ENCODE measurements at places on chromosomes 3 and 15.

- DNase-seq: no peak
Measured at GRCh38 chr3:7854721-7855120, 646.9 kb upstream of the LMCD1 start.

DNA sequence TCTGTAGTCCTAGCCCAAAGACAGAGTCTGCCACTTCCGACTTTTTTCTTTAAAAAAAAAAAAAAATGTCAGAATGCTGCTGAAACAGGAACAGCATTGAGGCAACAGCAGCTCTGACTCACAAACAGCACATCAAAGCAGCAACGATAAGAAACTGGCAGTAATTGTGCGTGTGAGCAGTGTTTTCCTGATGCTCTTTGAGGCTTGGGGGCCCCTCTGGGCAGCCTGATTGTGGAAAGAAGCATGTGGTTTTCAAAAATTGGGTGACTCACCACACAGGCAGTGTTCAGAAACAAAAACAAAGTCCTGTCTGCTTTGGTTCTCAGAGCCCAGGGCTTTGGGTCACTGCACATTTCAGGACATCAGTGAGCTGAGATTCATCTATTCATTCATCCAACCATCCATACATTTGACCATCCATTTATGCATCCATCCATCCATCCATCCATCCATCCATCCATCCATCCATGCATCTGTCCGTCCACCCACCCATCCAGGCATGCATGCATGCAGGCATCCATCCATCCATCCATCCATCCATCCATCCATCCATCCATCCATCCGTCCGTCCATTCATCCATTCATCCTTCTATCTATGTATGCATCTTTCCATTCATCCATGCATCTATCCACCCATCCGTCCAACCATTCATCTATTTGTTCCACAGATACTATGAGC lies 308.4 kb downstream of the RPLP1 start:
- peak; percentile 65 for DNase-seq

DNA sequence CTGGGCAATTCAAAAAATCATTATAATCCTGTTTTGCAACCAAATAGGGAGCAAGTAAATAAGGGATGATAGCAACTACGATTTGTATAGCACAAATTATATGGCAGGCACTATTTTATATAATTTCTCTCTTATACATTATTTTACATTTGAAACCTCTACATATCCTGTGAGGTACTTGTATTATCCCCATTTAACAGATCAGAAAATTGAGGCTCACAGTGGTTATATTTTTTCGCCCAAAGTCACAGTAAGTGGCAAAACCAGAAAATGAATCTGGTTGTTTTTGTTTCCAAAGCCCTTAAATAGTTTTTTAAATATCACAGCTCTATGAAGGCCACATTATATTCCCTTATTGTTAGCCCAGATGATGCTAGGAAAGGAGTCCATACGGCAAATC lies 74.3 kb downstream of the MLH1 start:
- DNase-seq: no peak

- DNase-seq: no peak
Measured at GRCh38 chr3:144660186-144660585, 688.6 kb downstream of the DIPK2A start.

DNA sequence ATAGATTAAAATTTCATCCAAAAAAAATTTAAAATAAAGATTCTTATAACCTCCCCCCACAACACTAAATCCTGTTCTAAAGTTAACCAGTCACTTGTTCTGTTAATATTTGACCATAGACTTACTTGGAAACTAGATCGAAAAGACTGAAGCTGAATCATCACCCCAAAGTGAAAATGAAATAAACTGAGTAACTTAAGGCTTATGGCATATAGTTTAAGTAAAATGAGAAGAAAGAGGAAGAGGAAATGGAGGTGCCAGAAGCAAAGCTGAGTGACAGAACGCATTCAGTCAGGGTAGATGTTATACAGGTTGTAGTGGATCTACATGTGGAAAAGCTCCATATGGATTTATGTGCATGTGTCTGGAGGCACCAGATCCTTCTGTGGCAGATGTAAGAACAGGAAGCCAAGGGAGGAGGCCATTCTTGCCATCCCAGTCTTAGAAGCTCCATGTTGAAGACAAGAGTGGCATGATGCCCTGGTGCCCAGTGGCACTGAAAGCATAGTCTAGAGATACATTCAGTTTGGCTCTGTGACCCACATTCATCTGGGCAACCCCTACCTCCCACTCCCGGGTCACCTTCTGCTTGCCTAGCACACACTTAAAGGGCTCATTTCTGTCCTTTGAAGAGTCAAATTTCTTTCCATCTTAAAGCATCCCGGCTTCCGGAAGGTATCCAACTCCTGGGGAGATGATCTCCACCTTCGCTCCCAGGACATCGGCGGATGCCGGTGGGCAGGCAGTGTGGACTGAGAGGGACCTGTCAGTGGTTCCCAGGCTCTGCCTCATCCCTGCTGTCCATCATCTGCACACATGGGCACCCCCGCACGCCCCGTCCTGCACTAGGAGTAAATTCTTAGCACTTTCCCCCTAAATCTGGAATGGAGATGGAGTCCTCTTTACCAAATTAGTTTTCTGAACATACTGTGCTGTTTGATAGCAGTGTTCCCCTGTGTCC lies 90.8 kb downstream of the NEO1 start:
- DNase-seq: peak; percentile 49

- DNase-seq: no peak
Measured at GRCh38 chr3:196124608-196125007, 42.7 kb upstream of the TFRC start.

DNA sequence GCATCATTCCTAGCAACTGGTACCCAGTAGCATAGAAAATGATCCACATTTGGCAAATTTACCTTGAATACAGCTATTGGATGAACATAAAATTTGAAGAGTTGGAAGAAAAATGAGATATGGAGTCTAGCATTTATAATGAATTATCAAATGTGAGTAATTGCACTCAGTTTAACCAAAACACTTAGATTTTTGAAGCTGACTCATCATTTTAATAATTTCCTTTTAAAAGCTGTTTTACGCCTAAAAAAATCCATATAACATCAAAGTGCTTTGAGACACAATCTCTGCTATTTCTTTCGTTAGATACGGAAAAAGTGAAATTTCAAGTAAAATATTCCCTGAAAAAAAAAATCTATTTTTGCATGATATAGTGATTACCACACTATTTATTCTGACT lies 767.4 kb downstream of the ROBO2 start:
- no peak for DNase-seq

GRCh38 chr3:196492080-196492479 lies 11.5 kb downstream of the RNF168 start:
- DNase-seq: no peak

- no peak for DNase-seq
Measured at GRCh38 chr15:88776646-88777045, 26.6 kb upstream of the ACAN start.

DNA sequence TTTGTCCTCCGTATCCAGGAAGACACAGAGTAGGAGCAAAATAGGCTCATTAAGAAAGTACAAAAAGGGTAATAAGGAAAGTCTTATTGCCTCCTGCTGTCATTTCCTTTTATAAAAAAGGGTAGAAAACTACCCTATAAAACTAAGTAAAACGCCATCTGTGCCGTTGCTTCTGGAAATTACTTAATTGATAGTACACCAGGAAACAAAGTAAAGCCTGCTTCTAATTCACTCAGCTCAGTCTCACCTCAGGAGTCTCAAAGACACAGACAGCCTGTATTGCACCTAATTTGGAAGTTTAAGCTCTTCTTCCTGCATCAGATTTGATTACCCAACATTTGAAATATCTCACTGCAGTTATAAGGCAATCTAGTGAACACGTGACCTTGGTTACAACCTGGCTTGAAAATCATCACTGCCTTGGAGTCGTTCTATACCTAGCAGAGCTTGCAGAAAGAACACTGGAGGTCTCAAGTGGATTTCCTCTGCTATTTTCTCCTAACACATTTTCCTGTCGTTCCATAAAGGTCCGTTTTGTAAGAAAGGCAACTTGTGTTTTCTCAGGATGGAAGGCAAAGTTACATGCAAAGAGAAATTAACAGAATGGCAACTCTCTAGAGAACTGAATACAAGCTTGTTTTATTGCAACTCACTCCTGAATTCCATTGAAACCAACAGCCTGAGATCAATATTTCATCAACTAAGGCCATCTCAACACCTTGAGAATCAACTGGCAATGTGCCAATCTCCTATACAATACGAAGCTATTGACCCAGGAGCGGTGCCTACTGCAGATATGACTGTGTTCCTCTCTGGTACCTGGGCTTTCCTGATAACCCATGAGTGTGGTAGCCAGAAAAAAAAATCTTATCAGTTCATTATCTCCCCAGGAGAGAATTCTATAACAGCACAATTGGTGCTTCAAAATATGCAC lies 203.3 kb upstream of the LMCD1 start:
- DNase-seq: no peak

DNA sequence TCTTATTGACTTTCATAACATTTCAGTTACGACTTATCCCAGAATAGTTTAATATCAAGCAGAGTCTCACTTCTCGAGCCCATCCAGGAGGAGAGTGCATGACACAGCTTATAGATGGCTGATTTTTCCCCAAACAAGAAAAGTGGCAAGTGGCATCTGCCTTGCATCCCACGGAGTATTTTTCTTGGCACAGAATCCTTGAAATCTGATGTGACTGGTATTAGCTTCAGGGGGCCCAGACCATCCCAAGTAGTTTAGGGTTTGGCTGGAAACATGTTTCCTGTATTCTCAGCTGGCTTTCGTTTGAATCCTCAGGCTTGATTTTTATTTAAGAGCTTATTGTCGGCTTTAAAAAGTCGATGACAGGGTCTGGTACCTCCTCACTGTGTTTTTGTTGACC lies 20.7 kb upstream of the FBXL22 start:
- DNase-seq: no peak

GRCh38 chr3:52144034-52144795 lies 10.0 kb downstream of the POC1A start:
- DNase-seq: peak; percentile 88
